Cerebellar nuclear complex (tissue), 1 donor: ENCODE measurements at places on chromosomes 6 and 20.

DNA sequence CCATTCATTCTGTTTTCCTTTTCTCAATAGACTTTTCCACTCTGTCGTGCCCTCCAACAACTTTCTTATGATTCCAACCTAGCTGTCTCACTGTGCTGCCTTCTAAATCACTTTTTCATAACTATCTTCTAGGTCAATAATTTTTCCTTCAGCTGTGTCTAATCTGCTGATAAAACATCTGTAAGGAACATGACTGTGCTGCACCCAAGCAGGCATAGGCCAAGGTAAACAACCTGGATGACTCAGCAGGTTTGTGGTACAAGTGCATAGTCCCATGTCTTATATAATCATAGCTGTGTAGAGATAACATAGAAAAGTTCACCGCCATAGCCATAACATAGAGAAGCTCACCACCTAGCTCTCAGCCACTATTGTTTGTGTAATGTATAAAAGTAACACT, 332.3 kb downstream of the PLCB1 start:
- DNase-seq: no peak

GRCh38 chr20:33281550-33282146, 1.4 kb upstream of the BPIFB1 start:
- DNase-seq: no peak

GRCh38 chr6:143592335-143592734, 80.8 kb upstream of the FUCA2 start:
- no peak for DNase-seq

GRCh38 chr20:9206486-9206885, 137.6 kb downstream of the PLCB4 start:
- no peak for DNase-seq

DNA sequence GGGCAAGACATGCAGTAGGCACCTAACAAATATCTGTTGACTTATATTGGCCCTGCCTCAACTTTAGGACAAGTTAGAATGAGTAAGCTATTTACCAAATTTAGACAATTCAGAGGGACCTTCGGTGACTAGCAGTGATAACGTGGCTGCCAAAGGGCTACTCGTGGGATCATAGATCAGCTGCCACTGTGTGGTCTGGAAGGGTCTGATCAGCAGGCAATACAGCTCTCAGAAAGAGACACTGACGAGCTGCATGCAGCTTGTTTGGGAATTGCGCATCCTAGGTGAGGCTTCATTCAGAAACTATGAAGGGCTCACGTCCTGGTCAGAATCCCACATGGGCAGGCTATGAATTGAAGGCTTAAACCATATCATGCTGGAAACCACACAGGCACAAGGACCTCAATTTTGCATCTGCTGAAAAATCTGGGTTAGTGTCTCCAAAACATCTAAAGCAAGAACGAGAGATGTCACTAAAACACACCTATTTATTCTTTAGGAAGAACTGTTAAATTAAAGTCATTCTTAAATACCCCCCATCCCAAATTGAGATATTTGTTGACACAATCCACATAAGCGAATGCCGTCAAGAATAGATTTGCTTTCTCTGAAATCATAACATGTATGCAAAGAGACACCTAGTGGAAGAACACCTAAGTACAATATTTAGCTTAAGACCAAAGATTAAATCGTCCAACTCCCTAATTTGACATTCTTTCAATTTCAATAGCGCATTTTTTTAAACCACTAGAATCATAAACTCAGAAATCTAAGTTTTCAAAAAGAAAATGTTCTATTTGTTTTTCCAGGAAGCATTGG, 79.6 kb downstream of the IPCEF1 start:
- no peak for DNase-seq
